ENCODE measurements at places on chromosomes 5 and 9.

DNA sequence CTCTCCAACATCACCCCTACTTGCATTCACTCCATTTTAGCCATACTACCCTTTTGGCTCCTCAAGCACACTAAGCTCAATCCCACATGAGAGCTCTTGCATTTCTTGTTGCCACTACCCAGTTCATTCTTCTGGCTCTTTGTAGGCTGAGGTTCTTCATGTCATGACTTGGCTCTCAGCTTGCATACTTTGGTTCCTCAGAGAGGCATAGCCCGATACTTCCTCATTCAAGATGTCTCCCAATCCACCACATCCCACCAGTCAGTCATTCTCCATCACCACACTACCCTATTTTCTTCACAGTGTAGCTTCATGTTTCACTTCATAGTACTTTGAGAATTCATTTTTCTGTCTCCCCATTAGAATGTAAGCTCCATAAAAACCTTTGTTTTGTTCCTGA, 116.7 kb downstream of the NR6A1 start:
- DNase-seq, result no peak

DNA sequence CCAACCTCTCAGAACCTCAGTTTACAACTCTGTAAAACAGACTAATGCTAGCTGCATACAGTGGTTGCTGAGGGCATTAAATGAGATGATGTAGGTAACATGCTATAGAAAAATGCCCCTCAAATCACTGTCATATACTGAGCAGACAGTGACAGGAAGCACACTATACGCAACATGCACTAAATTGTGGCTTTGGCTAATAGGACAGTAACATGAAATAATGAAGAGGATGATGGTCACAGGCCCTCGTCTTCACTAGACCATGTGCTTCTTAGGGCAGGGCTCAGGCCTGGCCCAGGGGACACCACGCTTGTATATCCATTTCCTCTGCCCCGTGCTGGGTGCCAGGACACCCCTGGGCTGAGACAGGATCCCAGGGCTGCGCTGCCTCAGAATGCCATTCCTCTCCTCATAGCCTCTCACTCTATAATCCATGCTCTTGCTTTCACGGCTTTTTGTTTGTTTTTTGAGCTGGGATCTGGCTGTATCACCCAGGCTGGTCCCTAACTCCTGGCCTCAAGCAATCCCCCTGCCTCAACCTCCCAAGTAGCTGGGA, 18.9 kb downstream of the CSF1R start:
- DNase-seq, result no peak

- DNase-seq, result no peak
Observed at GRCh38 chr9:23630488-23630887, 195.6 kb downstream of the ELAVL2 start.

DNA sequence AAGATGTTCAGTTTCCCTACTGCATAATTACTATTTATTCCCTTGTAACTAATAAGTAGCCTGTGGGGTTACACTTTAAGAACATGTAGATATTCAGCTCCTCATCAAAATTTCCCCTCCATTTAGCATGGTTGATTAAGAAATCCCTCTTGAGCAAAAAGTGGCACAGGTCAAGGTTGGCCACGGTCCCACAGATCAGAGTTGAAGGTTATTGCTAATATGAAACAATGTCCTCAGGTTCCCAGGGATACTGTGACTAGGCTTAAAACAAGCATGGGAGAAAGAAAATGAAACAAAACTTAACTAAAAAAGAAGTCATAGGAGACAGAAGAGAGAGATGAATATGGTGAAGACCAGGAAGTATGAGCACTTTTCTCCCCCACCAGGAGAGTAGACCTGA, 64.2 kb downstream of the RFK start:
- DNase-seq, result no peak

GRCh38 chr9:135805422-135806022, 101.8 kb downstream of the CAMSAP1 start:
- no peak for DNase-seq

GRCh38 chr5:28216939-28217360, 1178.6 kb upstream of the CDH9 start:
- DNase-seq, result no peak

DNA sequence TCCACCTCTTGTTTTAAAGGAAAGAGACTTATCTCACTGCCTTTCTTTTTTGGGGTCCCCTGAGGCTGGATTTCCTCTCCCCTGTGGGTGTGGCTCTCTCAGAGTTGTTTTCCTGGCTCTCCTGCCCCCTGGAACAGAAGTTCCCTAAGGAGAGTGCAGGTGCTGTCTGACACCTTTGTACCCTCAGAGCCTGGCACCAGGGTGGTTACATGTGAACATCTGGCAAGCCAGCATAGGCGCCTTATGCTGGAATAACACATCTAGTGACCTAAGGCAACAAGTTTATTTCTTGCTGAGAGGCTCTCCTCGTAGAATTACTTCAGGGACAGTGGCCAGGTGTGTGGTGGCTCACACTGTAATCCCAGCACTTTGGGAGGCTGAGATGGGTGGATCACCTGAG, 172.9 kb upstream of the PTCH1 start:
- no peak for DNase-seq

DNA sequence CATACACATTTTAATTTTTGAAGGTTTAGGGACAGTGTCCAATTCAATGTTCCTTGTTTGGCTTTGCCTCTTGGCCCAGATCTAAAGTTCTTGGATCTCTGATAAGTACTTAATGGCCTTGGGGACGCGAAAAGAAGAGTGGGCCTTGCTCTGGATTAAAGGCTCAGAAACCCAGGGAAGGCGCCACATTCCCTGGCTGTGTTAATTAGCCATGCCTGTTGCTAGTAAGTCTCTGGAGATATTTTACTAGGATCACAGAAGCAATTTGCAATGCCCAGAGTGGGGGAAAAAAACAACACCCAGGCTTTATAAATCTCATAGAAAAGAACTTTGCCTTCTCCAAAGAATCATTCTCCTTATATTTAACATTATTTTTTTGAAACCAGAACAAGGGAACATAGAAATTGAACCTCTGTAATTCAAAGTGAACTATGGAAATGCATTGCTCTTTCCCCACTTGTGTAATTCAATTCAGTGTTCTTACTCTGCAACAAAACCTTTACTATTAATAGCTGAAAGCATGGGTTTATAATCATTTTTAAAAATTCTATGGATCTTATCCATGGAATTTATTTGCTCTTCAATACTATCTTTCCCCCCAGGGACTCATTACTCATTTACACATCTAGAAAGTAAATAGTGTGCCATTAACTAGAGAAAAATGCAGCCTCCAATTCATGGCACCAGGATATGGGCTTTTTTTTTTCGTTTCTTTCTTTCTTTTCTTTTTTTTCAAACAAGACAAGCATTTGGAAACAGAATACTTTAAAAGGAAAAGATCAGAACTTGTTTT, 172.2 kb upstream of the ANKRD55 start:
- no peak for DNase-seq

DNA sequence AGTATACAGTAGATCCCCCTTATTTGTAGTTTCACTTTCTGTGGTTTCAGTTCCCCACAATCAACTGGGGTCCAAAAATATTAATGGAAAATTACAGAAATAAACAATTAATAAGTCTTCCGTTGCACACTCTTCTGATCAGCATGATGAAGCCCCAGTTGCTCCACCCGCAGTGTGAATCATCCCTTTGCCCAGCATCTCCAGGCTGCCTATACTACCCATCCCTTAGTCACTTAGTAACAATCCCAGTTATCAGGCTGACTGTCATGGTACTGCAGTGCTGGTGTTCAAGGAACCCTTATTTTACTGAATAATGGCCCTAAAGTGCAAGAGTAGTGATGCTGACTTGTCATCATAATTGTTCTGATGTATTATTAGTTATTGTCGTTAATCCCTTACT, 28.9 kb downstream of the SHC3 start:
- no peak for DNase-seq

- DNase-seq, result no peak
Observed at GRCh38 chr5:163565931-163566608, 60.7 kb downstream of the MAT2B start.

DNA sequence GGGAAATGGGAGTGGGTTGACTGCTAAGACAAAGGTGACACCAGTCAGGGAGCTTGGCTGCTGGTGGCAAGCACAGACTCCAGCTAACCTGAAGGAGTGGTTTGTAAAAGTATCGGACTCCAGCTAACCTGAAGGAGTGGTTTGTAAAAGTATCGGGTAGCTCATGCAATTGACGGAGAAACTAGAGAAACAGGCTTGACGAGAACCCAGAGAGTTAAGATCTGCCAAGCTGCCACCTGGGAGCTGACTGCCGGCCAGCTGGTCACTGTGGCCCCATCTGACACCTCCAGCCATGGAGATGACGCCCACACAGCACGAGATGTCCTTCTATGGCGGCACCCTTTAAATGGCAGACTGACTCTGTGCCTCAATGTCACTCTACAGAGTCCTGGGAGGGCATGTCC, 28.3 kb upstream of the CRB2 start:
- DNase-seq, result no peak

- no peak for DNase-seq
Observed at GRCh38 chr5:64680289-64680688, 10.0 kb upstream of the SHISAL2B start.

- no peak for DNase-seq
Observed at GRCh38 chr9:93300175-93300572, 116.2 kb downstream of the WNK2 start.

Data from GM04504 (cell line).